ENCODE measurements at places on chromosomes 2 and 18.
A peak's percentile ranks its signal among the peaks of the same experiment; 100 is the strongest.

DNA sequence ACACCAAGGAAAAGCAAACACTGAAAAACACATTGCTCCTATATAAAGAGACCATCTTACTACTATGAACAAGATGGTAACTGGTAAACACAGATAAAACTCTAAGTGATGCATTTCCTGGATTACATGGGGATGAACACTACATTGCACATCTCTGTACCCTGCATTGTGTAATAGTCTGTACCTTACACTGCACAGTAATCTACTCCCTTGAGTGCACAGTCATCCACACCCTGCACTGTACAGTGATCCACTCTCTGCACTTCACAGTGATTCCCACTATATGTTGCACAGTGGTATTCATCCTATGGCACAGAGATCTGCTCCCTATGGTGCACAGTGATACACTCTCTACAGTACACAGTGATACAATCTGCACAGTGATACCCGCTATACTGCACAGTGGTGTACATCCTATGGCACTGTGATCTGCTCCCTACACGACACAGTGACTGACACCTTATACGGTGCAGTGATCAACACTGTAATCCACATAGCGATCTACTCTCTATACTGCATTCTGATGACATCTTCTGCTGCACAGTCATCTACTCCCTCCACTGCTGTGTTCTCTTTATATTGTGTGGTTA lies 462.2 kb upstream of the RGPD4 start:
- DNase-seq, result no peak

GRCh38 chr2:215722125-215722524 lies 286.3 kb upstream of the FN1 start:
- no peak for DNase-seq

GRCh38 chr18:48892146-48892855 lies 58.5 kb downstream of the SMAD7 start:
- DNase-seq, result no peak

- no peak for DNase-seq
Measured at GRCh38 chr2:44599130-44599529, 237.4 kb downstream of the CAMKMT start.

DNA sequence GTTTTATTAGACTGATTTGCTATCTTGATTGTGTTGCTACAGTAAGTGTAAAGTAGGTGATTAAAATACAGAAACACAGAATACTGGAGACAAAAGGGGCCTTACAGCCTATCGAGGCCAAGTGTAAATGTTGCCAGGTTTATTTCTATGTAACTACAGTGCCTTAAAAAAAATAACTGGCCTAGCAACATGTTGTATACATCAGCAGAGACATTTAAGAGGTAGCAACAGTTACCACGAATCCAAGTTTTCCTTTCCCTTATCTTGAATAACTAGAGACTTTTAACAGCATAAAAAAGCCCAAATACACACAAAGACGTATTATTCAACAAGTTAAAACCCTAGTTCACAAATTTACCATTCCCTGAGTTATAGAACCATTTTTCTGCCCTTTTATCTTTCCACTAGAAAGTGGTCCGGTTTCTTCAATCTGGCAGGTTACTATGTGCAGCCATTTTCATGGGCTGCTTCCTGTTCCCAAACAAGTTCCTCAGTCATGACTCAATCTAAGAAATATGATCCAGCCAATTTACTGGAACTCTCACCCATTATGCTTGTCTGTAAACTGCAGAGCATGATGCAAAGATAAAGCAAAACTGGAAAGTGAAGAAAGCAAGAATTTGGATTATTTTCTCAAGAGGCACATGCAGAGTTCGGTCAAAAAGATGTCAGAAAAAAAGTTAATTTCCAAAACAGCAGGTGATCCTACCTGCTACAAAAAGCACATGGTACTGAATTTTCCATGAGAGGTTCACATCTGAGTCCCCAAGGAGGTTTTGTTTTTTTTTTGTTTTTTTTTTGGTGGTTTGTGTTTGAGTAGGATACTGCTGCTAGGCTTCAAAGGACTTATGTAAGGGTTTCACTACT lies 22.2 kb downstream of the NFE2L2 start:
- DNase-seq, result peak; percentile 83

GRCh38 chr2:129229830-129230441 lies 749.5 kb upstream of the RAB6C start:
- no peak for DNase-seq

- DNase-seq, result no peak
Measured at GRCh38 chr2:174330945-174331594, 3.7 kb upstream of the SP9 start.

DNA sequence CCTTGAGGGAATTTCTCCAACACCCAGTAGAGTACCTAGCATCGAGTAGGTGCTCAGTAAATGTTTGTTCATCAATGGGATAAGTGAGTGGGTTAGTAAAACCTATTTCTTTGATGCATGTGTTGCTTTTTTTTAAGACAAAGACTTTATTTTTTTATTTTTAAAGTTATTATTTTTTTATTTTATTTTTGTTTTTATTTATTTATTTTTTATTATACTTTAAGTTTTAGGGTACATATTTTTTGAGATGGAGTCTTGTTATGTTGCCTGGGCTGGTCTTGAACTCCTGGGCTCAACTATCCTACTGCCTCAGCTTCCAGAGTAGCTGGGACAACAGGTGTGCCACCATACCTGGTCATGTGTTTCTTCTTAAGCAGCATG lies 20.8 kb downstream of the PLEK start:
- no peak for DNase-seq

DNA sequence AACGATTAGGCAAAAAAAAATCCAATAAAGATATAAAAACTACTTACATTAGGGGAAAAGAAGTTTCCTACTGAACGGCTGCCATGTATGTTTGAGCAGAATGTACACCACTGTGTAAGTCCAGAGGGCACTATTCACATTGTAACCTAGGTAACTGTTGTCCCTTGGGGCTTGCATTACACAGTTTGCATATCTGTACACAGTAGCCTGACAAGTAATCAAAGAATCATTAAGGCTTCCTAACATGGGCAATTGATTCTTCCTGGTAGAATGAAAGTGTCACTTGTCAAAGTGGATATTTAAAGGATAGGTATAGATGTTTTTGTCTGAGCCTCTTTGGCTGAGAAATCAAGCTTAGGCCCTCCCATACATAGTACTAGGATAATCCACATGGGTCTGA lies 39.1 kb downstream of the PLEK start:
- DNase-seq, result no peak

GRCh38 chr2:17649026-17649425 lies 104.6 kb downstream of the SMC6 start:
- DNase-seq, result no peak

DNA sequence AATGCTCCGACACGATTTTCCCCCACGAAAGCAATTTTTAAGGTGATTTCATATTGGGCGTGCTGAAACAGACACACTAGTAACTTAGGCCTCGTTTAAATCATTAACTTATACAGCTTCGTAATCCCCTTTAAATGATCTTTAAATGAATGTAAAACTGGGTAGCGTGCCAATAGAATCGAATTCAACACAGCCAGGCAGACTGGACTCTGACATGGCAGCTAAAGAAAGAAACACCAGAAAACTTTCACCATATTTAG lies 2.4 kb upstream of the ID2 start:
- no peak for DNase-seq

DNA sequence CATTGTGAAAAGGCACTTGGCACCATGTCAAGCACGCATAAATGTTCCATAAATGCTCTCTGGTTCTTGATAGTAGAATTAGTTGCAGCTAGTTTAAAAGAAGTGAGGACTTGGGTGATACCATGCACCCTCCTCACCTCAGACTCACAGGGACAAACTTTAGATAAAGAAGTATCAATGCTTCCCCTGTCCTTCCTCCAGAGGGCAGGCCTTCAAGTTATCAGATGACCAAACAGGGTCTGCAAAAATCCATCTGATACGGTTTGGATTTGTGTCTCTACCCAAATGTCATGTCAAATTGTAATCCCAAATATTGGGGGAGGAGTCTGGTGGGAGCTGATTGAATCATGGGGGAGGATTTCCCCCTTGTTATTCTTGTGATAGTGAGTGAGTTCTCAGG lies 54.1 kb downstream of the C1QL2 start:
- no peak for DNase-seq

DNA sequence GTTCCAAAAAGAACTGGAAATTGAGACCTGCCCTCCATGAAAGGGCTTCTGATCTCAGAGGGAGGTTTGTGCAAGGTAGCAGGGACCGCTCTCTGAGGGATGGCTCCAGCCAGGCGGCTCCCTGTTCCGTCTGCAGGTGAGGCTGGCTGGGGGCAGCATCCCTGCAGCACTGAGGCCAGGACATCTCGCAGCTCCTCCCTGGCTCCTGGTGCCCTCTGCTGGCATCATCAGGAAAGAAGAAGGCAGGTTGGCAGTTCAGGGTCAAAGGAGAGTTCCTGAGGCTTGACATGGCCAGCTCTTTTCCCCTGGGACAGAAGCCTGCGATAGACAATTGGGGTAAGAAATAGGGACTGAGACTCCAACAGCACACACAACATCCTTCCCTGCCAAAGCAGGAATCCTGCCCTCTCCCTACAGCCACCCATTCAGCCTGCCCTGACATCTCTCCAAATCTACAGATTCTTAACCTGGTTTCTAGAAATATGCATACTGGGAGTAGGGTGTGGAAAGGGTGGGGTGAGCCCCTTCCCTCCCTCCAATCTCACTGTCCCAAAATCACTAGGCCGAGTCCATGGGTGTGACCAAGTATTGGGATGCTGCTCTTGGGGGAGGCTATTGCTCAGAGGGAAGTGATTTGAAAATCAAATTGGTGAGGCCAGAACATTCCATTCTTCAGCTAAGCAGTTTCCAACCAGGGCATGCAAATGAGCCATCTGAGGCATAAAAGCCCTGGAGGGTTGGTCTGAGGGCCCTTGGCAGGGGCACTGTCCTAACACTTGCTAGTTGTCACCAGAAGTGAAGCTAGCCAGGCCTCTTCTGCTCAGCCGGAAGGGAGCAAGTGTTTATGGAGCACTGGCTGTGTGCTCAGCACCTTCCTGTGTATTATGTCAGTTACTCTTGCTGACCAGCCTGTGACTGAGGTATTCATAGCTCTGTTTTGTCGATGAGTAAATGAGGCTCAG lies 185.4 kb downstream of the TFCP2L1 start:
- peak; percentile 18 for DNase-seq

GRCh38 chr2:196594158-196594557 lies 45.4 kb upstream of the CCDC150 start:
- no peak for DNase-seq

DNA sequence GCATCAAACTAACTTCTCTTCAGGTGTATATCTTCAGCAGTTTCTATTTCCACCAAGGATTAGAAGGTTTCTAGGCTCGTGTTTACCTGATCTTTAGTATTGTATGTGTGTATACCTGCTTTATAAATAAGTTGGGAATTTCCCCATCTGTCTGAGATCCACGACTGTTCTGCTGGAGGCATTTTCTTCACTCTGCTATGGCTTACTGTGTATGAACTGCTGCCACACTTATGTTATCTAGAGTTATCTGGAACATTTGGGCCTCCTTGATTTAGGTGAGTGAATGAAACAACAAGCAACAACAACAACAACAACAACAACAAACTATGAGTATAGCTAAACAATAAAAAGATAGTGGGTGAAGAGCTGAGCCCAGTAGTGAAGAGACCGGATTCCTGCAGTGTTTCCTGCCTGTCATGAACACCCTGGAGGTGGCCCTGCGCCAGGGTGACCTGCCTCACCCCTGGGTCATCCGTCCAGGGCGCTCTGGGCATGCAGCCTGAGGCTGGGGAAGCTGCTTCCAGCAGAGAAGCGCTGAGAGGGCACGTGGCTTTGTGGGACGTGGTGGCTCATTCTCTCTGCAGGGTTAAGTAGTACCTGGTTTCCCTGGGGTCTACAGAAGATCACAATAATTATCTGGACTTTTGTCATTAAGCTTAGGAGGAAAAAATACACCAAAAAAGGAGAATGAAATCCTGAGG lies 56.1 kb upstream of the GATA6 start:
- no peak for DNase-seq

DNA sequence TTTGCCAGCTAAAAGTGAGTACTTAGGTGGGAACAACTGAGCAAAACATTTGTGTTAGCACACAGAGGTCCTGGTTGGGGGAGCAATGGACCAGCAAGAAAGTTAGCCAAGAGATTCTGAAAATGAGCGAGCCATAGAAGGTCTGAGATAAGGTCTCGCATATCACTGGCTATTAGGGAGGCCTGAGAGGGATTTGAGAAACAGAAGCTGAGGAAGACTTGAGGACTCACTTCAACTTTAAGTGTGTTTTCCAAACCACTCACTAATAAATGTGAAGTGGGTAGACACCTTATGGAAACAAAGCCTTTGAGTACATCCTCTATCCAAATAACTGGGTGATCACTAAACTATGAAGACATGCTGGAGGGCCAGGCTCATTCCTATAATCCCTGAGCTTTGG lies 958.5 kb downstream of the DPP10 start:
- DNase-seq, result no peak
